ENCODE measurements at places on chromosomes 2 and 18.
A peak's percentile ranks its signal among the peaks of the same experiment; 100 is the strongest.

DNA sequence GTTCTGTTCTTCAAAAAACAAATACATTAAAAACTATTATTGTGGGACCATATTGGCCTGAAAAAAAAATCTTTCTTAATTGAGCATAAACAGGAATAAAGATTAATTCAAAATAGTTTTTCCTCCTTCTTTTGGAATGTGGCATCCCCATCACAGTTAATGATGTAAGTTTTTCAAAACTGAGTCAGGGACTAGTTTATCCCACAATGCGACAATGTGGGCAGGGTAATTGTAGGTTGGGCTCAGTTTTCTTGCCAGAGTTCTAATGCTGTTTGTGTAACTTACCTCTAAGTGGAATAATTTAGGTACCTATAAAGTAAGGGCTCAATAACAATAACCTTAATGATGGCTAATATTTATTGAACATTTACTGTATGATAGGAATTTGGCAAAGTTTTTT is 82.0 kb downstream of the PMS1 start:
- no peak for DNase-seq

GRCh38 chr18:33231474-33232317 is 208.8 kb downstream of the CCDC178 start:
- peak; percentile 21 for DNase-seq

DNA sequence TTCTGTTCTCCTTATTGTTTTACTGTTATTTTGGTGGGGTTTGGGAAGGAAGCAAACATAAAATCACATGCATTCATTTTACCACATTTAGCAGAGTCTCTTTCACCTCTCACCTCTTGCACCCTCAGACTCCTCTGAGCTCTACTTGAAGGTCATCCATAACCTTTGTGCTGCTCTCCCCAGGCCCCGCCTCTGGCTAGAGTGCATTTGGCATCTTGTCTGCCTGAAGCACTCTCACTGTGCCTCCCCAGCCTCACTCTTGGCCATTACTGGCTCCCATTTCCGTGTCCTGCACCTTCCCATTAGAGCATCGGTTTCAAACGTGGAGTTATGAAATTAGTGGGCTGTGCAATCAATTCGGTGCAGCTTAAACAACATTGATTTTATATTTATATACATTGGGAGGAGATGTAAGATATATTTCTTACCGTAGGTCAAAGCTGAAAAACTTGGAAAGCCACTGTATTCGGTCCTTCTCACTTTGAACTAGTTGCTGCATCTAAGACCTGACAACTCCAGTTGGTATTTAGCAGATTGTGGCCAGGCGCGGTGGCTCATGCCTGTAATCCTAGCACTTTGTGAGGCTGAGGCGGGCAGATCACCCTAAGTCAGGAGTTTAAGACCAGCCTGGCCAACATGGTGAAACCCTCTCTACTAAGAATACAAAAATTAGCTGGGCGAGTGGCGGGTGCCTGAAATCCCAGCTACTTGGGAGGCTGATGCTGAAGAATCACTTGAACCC is 6.9 kb upstream of the ZFAND2B start:
- DNase-seq = no peak

DNA sequence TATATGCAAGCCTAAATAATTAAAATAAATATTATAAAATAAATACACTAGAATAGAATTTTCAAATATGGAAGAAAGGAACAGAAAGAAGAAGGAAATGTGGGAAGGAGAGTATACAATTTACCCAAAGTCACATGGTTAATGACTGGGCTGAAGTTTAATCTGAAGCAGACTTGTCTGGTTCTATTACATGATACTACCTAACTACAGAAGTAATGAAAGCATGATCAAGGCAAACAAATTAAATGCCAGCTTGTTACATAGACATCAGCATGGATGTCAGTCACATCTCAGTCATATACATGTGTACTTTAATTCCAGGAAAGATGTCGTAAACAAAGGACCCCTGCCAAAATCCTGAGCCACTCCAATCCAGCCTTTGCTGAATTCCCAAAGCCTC is 1060.8 kb downstream of the CNTNAP5 start:
- no peak for DNase-seq

GRCh38 chr2:25343187-25343825 is 1.6 kb upstream of the DNMT3A start:
- DNase-seq = no peak

GRCh38 chr2:181818840-181819239 is 72.7 kb upstream of the ITPRID2 start:
- DNase-seq = no peak

- DNase-seq = no peak
These were observed 123.0 kb downstream of the NFATC1 start for GRCh38 chr18:79518683-79519128.

DNA sequence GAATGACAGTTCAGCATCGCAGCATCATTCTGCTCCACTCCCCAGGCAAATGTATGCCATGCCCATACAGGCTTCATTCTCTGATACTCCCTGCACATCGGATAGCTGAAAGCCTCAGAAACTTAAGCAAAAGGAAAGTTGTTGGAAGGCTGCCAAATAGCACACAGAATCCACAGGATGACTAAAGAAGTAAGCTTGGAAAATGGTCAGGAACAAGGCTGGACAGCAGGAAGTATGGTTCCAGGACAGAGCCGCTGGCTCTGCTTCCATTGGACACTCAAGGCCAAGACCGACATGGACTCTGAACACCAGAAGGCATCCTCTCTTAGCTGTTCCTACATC is 256.5 kb downstream of the CDH20 start:
- DNase-seq = no peak

GRCh38 chr2:70673041-70673647 is 94.9 kb downstream of the ADD2 start:
- DNase-seq = no peak

DNA sequence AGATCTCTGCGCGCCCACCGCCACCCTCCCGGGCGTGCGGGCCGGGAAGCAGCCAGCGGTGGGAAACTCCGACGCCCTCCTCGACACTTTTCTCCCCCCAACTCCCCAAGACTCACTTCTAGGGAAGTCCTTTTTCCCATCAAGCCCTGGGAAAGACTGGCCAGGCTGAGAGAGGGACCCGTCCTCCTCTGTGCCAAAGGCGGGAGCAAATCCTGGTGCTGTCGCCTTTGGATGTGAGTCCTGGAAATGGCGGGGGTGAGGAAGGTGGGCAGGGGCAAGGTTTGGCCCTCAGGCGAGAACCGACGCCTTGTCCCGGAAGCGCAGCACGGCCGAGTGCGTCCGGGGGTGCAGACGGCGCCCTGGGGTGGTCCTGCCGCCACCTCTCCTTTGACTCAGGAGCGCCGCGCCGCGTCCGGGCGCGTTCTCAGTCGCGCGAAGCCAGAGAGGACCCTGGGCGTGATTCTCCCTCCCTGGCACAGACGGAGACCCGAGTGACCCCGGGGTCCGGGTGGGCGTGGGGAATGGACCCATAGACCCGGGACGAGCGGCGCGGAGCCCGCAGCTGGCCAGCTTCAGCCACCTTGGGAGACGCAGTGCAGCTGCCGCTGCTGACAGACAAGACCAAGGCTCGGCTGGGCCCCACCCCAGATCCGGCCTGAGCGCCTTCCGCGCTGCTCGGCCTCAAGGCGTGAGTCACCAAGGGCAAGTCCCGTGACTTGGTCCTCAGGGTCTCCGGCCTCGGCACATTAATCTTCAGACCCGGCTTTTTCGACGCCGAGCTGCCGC is 3.5 kb upstream of the LBX2 start:
- peak; percentile 90 for DNase-seq

DNA sequence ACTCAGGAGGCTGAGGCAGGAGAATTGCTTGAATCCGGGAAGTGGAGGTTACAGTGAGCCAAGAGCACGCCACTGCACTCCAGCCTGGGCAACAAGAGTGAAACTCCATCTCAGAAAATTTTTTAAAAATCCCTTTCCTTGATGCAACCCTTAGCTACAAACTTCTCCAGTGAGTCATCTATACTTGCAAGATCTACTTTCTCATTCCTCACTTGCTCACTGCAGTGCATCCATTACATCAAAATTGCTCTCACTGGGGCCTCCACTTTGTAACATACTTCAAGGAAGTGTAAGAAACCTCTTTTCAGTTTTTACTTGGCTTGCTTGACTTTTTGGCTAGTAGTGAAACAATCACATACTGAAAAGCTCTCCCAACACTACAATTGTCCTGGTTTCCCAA is 65.3 kb downstream of the REEP1 start:
- no peak for DNase-seq

DNA sequence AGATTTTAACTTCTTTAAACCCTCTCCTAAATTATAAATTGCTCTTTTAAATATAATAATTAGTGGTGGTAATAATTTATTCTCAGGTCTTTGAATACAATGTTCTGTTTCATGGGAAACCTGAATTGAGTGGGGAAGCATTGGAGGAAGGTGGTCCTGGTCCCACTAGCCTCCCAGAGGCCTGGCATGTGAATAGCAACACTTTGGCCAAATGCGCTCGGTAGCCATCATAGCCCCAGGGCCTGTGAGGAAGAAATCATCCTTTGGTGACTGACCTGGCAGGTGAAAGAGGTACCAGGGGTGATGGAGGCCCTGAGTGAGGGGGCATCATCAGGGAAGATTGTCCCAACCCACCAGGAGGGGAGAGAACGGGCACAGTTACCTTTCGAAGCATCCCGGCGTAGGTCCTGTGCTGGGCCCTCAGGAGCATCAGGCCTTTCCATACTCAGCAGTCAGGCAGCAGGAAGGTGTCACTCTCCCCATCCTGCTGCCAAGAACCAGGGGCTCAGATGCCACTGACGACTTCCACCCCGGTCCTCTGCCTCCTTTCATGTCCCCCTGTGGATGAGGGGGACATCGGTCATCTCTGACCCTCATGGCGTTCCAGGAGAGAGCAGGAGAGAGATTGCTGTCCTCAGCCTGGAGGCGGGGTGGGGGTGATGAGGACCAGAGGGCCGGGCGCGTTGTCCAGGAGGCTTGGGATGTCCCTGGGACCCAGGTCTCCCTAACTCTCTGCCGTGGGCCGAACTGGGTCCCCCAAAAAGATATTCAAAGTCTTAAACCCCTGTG is 78.6 kb upstream of the HPCAL1 start:
- no peak for DNase-seq

DNA sequence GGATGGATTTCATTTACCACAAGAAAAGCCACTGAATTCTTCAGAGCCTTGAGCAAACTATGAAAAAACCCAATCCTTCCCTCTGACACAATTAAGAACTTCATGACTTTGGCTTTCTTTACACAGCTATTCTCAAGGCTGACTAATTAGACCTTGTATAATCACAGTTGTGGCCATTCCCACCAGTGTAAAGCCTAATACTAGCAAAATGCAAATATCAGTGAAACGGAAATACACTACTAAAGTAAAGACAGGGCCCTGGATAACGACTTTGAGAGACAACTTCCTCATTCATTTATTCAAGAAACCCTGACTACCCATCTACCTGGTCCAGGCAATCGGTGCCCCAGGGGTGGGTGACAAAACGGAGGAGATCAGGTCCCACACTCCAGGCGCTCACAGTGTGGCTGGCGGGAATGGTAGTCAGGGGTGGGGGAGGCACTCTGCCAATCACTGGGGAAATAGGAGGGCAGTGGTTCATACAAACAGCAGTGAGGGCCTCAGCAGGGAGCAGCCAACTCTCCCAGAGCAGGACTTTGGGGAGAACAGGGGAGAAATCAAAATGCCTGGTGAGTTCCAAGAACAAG is 28.1 kb downstream of the TMEM163 start:
- DNase-seq = no peak

- no peak for DNase-seq
These were observed 4.8 kb upstream of the ZAP70 start for GRCh38 chr2:97708608-97709007.

- DNase-seq = no peak
These were observed 31.0 kb downstream of the TANC1 start for GRCh38 chr2:158999458-158999857.

DNA sequence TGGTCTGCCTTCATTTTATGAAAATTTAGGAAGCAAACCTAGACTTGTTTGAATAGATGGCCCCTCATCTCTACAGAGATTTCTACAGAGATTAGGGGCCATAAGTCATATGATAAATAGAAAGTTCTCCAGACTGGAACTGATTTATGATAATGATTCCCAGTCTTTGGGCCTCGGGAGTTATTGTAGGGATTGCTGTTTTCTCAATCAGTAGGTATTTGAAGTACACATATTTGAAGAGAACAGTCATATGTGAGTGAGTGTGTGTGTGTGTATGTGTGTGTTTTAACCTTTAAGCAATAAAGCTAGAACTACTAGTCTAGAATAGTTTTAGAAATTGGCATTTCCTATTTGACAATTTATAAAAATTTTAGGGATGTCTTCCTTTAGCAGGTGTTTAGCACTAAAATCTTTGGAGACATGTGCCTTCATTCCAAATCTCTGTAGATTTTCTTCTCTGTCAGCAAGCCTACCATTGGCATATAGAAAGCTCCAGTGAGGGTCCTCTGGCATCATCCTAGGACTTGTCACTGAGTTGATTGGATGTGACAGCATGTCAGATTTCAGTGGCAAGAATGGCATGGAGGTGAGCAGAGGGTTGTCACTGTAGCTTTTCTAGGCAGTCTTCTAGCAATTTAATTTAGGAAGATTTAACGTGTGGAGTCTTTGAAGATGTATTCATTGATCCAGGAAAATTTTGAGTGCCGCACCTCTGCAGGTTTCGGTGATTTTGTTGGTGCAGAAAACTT is 71.2 kb downstream of the MYO1B start:
- no peak for DNase-seq

GRCh38 chr18:75128051-75128605 is 80.8 kb downstream of the PTGR3 start:
- DNase-seq = no peak

DNA sequence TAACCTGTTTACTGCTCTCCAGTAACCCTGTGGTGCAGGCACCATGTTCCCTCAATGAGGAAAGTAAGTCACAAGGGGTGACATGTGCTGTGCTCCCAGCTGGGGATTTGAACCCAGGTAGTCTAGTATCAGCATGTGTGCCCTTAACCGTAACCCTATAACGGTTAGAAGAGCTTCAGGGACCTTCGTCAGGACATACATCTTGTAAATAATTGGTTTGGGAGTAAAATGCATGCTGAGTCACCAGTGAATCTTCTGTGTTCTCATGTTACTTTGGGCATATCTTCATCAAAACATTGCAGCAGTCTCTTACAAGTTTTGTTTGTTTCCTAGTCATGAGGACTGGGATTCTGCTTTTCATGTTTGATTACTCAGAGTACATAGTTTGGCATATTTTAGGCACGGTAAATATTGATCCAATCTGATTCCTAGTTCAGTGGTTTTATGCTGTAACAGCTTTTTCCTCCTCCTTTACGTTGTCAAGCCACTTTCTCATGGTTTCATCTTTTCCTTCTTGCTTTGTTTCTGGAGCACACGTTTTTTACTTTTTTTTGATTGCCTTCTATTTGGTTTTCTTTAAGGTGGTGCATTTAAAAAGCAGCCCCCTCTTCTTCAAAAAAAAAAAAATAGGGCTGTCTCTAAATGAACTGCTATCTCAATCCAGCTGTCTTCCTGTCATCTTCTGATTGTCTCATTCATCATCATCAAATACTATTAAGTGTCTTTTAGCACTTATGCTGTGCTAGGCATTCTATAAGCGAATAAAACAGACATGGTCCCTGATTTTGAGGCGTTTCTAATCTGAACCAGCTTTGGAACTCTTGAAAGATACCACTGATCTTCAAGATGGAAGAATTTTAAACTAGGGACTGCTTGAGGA is 50.4 kb downstream of the CLIP4 start:
- peak; percentile 25 for DNase-seq

- no peak for DNase-seq
These were observed 108.8 kb downstream of the RTN4 start for GRCh38 chr2:54941248-54941984.
